ENCODE measurements at places on chromosomes 3 and 15. TPM values are rescaled to one million over a fixed set of nuclear protein-coding genes. Genes with fewer than 3 reads are reported as not detected.

The FBLN2 gene
- 381 TPM for total RNA-seq

The DALRD3 gene
- total RNA-seq, result 27.5 TPM

The SPINT1 gene
- 4.0 TPM for total RNA-seq

The WDR93 gene
- total RNA-seq, result 0.57 TPM

The APOD gene
- total RNA-seq, result 1,841 TPM

The FAM43A gene
- 11.2 TPM for total RNA-seq

The DPPA2 gene
- total RNA-seq, result not detected

The LRRC49 gene
- total RNA-seq, result 3.2 TPM

The FBXL22 gene
- total RNA-seq, result not detected

The FAM107A gene
- 11.2 TPM for total RNA-seq

The C3orf62 gene
- total RNA-seq, result 27.3 TPM

The THAP10 gene
- total RNA-seq, result 0.94 TPM

The TERC gene
- total RNA-seq, result 271 TPM
